ENCODE measurements at places on chromosomes 4 and X.

DNA sequence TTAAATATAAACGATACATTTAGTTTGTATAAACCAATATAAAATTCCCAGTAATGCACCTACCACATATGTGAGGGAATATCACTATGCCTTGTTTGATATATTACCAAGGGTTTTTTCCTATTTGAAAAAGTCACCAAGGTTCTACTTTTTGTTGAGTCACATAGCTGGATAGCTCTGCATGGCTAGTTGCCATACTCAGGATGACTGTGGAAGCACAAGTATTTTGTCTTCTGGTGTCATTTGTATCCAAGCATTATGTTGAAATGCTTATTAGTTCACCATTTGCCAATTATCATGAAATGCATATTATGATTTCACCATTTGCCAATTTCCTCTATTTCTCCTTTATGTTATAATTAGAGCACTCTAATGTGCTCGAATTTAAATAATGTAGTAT lies 162.7 kb upstream of the TTC29 start:
- DNase-seq: no peak

GRCh38 chrX:31258166-31258565 lies 186.3 kb upstream of the FTHL17 start:
- no peak for DNase-seq

DNA sequence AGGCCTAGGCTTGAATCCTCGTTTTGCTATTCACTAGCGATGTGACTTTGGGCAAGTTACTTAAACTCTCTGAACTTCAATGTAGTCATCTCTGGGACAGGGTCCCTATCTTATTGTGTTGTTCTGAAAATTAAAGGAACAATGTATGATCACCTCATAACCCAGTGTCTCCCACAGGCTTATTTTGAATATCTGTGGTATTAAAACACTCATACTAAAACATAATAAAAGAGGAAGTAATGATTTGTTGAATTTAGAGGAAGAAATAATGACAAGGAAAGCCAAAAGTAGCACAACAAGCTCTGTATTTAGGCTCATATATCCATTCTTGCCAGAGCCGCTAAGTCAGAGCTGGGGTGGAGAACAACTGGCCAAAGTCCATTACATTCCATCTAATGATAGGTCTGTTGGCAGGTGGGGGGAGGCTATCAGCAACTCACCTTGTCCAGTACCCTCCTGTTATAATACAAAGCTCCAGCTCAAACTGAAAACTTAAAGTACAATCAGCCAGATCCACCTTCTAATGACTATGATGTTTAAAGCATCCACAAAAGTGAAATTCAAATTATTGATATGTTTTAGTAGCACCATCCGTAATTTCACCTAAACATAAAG lies 64.5 kb upstream of the LSM6 start:
- DNase-seq: no peak

DNA sequence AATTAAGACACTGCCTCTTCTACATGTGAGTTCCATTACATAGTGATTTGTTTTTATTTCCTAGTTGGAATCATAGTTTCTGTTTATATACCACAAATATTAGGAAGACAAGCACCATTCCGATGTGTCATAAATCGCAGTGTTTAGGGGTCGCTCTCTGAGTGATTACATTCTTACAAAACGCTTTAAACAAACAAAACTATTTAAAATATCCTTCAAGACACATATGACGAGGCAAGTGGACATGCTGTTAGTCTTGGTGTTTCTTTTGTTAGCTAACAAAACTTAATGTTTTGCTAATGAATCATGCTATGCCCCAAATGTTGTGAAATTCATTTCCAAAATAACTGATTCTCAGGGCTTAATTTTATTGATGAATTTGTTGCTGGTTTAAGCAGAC lies 1219.3 kb upstream of the PRKX start:
- DNase-seq: no peak

- DNase-seq: peak; percentile 41
Observed at GRCh38 chr4:1171311-1172227, 814 bp downstream of the SPON2 start.

DNA sequence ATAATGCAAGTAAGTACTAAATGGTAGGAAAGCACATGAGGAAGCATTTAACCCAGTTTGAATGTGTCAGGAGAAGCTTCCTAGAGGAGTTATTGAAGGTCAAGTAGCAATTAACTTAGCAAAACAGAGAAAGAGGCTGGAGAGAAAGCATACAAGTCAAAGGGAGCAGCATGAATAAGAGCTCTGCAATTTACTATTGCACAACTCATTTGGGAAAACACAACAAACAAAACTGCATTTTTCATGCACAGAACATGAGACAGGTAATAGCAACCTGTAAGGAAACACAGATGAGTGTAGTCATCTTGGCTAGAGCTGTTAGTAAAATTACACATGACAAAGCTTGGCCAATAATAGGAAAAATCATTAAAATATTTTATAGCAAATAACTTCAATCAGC lies 538.1 kb downstream of the PPP4R3C start:
- DNase-seq: no peak

DNA sequence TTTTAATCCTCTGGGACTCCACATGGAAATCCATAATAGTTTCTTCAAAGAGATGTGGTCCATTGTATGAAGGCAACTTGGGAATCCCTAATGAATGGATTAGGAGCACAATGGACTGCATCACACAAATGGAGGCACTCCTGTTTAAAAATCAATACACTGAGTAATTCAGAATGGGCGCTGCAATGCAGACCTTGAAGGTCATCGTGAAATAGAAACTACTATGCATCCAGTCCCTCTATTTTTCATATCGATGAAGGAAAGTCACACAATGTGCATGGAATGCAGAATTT lies 98.8 kb upstream of the EGFL6 start:
- no peak for DNase-seq

- no peak for DNase-seq
Observed at GRCh38 chr4:153207567-153207966, 3.3 kb downstream of the TRIM2 start.

GRCh38 chr4:40962551-40963180 lies 212.9 kb downstream of the NSUN7 start:
- no peak for DNase-seq

DNA sequence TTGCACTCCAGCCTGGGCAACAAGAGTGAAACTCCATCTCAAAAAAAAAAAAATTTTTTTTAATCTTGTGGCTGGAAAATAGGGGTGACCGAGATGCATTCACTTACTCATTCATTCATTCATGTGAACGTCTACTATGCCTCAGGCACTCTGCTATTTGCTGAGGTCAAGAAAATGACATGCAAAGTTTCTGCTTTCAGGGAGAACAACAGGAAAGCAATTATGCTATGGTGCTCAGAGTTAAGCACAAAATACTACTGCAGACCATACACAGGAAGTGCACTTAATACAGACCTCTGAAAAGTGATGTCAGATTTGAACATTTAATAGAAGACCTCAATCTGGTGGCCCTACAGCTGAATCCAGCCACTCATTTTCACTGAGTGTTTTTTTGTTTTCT lies 59.6 kb upstream of the DUSP21 start:
- DNase-seq: no peak

DNA sequence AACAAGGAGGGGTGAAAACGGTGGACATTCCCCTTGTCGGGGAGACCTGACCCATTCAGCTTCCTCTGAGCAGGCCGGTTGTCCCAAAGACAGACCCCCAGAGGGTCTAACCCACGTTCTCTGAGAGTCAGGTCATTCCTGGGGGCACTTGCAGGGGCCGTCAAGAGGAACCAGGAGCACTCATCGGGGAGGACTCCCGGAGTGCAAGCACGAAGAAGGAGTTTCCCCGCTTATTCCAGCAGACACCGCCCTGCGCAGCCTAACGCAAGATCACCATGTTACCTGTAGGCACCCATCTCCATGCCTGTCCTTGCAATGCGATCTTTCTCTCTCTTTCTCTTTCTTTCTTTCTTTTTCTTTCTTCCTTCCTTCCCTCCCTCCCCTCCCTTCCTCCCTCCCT lies 154.2 kb downstream of the SHOX start:
- no peak for DNase-seq

DNA sequence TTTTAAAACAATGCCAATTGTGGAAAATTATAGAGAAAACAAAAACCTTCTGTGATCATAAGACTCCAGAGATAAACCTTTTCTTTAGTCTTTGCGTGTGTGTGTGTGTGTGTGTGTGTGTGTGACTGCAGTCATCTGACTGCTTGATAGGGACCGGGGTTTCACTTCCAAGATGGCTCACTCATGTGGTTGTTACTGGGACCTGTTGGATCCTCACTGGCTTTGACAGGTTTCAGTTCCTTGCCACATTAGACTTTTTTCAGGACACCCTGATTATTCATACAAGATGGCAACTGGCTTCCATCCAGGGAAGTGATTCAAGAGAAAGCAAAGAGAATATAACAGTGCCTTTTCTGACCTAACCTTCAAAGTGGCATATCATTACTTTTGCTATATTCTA lies 21.9 kb upstream of the MAD2L1 start:
- DNase-seq: no peak

- no peak for DNase-seq
Observed at GRCh38 chrX:114581528-114582263, 2.2 kb upstream of the HTR2C start.

DNA sequence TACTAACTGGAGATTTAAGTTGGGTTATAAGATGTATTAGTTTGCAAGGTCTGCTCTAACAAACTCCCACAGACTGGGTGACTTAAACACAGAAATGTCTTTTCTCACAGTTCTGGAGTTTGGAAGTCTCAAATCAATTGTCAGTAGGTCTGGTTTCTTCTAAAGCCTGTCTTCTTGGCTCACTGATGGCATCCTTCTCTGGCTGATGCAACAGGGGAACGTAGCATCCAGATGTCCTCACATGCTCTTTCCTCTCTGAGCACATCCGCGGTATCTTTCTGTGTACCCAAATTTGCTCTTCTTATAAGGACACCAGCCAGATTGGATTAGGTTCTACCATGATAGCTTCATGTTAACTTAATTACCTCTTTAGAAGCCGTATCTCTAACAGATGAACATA lies 63.2 kb upstream of the BMP3 start:
- DNase-seq: no peak

GRCh38 chr4:138400543-138400942 lies 158.4 kb upstream of the SLC7A11 start:
- no peak for DNase-seq

DNA sequence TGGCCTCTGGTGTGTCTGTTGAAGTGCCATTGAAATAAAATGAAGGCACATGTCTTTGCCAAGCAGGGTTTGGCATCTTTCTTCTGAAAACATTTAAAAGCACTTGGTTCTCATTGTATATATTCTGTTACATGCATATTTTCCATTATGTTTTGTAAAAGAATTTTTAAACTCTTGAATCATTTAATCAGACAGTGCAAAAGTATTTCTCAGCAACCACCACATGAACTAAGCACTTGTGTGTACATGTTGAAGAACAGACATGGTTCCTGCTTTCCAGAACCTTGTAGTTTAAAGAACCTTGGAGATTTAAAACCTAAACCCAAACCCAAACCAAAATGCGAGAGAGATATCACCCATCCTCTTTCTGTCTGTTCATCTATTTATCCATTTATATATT lies 220.3 kb upstream of the GIMD1 start:
- no peak for DNase-seq

DNA sequence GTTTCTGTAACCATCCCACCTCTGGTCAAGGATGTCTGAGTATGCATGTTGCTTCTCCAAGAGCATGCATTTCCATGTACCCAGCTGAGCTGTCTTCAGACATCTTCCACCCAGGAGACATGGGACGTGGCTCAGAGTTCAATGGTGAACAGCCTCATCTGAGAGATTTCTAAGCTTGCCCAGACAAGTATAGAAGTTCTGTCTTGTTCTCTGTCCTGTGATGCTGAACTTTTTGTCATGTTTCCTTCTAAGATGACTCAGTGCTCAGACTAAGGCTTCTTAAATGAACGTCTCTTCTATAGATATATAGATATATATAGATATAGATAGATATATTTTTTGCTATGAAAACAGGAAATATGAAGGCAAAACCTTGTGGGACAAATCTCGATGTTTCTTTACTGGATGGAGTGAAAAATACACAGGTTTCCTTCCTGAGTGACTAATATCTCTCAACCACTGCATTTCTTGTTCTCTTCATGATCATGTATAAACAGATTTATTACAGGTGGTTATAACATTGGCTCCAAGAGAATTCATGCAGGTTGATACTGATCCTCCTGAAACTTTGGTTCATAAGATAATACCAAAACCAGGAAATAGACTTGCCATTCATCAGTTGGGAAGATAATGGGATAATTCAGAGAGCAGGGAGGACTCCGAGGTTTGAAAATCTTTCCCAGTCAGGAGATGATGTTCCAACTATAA lies 168.2 kb downstream of the ZNF518B start:
- DNase-seq: no peak

DNA sequence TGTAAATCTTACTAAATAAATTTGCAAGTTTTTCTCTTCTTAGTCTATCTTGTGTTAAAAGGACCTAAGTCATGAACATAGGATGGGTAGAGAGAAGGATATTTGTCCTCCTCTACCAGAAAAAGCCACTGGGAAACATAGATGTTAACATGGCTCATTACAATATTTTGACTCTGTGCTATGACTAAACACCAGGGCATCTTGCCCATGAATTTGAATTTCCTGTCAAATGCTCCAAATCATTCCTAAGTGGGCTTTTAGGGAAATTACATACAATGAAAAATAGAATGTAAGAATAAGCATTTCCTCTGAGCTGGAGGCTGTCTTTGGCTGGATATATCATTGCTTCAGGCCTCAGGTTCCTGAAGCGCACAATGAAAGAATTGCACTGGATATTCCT lies 39.1 kb downstream of the ANOS1 start:
- no peak for DNase-seq

- no peak for DNase-seq
Observed at GRCh38 chrX:40392599-40392998, 188.2 kb upstream of the ATP6AP2 start.

DNA sequence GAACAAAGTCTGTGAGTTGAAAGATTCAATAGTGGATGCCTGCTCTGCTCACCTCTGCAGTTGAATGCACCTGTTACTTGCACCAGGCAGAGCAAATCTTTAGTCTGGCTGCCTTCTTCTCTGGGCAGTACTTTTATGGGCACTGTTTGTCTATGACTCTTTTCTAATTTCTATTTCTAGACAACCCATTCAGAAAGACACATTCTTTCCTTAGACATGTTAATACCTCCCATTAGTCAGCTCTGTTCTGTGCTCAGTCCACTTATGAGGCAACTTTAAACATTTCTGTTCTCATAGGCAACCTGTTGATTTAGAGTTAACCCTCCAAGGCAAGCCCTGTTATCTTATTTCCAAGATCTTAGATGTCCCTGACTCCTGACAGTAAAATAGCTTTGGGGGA lies 108.9 kb downstream of the SYNPO2 start:
- no peak for DNase-seq

GRCh38 chrX:135707880-135708279 lies 5.6 kb upstream of the CT45A1 start:
- no peak for DNase-seq

- DNase-seq: no peak
Observed at GRCh38 chrX:48579259-48579658, 5.0 kb downstream of the RBM3 start.

GRCh38 chrX:133970076-133970475 lies 15.3 kb downstream of the GPC3 start:
- no peak for DNase-seq

DNA sequence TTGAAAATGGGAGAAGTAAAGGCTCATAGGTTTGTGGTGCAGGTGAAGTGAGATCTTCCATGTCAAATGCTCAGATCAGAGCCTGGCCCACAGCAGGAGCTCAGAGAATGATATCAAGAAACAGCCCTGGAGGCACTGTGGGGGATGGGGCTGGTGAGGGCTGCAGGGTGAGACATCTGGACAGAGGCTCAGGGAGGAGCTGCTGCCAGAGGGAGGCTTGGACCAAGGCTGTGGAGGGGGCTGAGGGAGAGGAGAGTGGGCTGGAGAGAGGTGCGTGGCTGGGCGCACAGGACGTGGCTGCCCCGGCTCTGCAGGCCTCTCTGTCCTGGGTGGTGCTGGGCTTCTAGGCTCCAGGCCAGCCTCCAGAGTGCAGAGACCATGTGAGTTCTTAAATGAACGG lies 5.6 kb downstream of the SORCS2 start:
- DNase-seq: no peak

All from activated CD4-positive, alpha-beta T cell treated with anti-CD3 and anti-CD28 coated beads for 1 hour (primary cell).